GM04504 (cell line): ENCODE measurements at places on chromosomes 7 and 10.
A peak's percentile ranks its signal among the peaks of the same experiment; 100 is the strongest.

DNA sequence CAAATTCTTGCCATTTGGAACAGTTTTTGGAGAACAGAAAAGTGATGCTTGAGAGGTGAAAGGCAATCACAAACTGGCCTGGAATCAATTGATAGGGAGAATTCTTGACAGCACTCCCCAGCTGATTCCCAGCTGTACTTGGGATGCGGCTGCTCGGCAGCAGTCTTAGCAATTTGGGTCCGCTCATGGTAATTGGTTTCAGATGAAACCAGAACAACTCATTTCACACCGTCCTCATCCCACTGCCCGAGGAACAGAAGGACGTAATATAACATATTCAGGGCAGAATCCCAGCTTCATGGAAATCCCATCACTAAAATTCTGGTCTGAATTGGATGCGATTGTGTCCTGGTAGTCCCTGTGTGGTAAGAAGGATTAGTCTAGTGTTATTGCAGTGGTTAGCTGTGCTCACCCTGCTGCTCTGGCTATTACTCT lies 223.3 kb upstream of the FERD3L start:
- DNase-seq, result no peak

DNA sequence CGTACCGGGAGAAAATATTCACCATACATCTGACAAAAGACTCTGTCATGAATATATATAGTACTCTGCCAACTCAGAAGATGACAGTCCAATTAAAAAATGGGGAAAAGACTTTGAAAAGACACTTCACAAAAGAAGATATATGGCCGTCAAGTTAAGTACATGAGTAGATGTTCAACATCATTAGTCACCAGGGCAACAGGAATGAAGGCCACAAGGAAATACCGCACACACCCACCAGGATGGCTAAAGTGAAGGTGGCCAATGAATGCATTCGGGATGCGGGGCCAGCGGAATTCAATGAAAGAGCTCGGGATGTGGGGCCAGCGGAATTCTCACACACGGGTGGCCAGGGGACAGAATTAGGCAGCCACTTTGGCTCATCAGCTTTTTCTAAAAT lies 42.2 kb downstream of the MAD1L1 start:
- no peak for DNase-seq

GRCh38 chr10:117005527-117006055 lies 604 bp upstream of the SHTN1 start:
- no peak for DNase-seq

- no peak for DNase-seq
These were observed 38.1 kb upstream of the CDHR3 start for GRCh38 chr7:105924945-105925344.

- DNase-seq, result no peak
These were observed 317.5 kb downstream of the ANKRD30A start for GRCh38 chr10:37442882-37443281.

GRCh38 chr10:131832056-131832685 lies 68.6 kb upstream of the PPP2R2D start:
- DNase-seq, result no peak

- DNase-seq, result no peak
These were observed 561 bp downstream of the FGFR2 start for GRCh38 chr10:121597504-121598262.

GRCh38 chr10:30986053-30986555 lies 45.6 kb downstream of the ZNF438 start:
- no peak for DNase-seq

- no peak for DNase-seq
These were observed 3.1 kb upstream of the AIFM2 start for GRCh38 chr10:70135684-70136083.

DNA sequence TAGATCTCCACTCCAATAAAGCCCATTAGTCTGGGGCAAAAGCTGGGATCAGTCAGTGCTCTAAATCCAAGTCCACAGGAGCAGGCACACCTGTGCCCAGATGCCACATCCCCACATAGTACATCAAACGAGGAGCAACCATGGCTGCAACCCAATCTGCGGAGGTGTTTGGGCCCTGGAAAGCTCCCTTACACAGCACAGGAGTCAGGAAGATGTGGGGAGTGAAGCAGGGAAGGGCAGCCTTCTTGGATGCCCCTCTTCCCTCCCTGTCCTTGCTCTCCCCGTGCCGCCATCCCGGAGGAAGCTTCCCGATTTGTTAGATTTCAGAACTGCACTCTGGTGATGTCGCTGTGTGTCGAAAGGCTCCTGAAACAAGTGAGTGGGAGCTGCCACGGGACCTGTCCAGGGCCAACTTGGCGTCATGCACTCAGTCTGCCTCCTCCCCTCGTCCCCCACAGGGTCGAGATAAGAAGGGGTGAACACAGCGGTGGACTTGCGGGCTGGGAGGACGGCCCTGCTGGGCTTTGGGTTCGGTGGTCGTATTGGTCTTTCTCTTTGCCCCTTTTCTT lies 230.6 kb upstream of the GRB10 start:
- DNase-seq, result no peak

- no peak for DNase-seq
These were observed 42.3 kb upstream of the FOXI2 start for GRCh38 chr10:127694580-127695193.

- no peak for DNase-seq
These were observed 2.1 kb downstream of the AVPI1 start for GRCh38 chr10:97684866-97685394.

GRCh38 chr10:62538606-62539005 lies 164.4 kb downstream of the ZNF365 start:
- no peak for DNase-seq

DNA sequence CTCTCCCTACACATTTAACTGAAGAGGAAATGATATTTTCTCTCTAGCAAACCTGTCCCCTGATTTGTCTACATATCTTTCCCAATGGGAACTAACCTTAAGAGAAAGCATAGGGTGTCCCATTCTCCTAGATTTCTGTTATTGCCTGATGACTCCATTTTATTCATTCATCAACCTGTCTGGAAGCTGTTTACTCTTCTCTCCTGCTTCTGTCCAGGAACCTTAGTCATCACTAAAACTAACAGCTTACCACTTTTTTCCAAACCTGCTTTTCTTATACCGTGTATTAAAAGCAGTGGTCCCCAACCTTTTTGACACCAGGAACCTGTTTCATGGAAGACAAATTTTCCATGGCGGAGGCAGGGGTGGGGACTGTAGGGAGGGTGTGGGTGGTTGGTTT lies 473.3 kb upstream of the PCDH15 start:
- DNase-seq, result no peak

GRCh38 chr10:101840102-101840684 lies 3.4 kb downstream of the KCNIP2 start:
- DNase-seq, result no peak

DNA sequence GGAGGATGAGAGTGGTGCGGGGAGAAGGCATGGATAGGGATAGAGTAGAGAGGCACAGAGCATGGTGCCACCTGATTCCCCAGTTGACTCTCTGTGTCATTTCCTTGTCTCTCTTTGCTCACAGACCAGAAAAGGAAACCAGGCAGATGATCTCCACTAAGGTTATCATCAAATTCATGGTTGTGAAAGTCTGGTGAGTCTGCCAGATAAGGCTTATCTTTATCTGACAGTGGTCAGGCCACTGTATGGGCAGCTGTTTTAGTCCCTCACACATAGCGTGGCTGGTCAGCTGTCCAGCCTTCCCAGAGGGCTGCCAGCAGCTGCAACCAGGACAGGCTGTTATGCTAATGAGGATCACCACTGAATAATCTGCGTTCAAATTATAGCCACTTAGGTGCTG lies 99.0 kb downstream of the ADRA2A start:
- DNase-seq, result no peak

- no peak for DNase-seq
These were observed 51.9 kb downstream of the SEMA3A start for GRCh38 chr7:84142726-84143125.

GRCh38 chr7:129874722-129875121 lies 78.0 kb downstream of the UBE2H start:
- DNase-seq, result no peak

- DNase-seq, result no peak
These were observed 358.2 kb upstream of the IGFBP3 start for GRCh38 chr7:46279290-46279689.

DNA sequence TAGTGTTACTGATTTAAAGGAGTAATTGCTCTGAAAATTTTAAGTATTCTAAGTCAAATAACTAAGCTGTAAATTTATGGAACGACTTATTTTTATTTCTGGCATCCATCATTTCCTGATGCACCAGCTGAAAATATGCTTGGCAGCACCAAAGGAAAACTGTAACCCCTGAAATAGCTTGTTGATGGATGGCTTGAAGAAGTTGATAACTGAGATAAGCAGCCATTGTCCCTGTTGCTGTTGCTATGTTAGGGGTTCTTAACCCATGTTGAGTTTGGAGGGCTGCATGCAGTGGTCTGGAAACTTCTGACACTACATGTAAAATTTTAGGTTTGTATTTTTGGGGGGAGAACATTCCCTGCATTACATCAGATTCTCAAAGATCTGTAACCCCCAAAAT lies 30.6 kb downstream of the RPA3 start:
- DNase-seq, result no peak

- no peak for DNase-seq
These were observed 26.7 kb downstream of the WAC start for GRCh38 chr10:28559618-28560017.

DNA sequence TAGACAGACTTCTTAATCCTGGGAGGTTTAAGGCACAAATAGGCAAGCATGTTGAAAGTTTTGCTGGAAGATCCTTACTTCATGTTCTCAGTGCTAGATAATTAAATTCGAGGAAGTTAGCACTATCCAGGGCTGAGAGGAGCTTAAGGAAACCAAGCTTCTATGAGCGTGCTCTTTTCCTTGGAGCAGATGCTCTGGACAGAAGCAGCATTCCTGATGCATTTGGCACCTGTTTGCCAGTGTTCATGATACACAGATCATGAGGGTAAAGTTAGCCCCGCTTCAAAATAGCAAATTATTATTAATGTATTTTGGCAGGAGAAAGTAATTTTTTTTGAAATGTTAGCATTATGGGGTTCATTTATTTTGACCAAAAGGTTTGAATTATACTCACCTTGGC lies 9.4 kb downstream of the HDAC9 start:
- DNase-seq, result no peak

- no peak for DNase-seq
These were observed 81.5 kb downstream of the GALNT11 start for GRCh38 chr7:152106990-152107389.

DNA sequence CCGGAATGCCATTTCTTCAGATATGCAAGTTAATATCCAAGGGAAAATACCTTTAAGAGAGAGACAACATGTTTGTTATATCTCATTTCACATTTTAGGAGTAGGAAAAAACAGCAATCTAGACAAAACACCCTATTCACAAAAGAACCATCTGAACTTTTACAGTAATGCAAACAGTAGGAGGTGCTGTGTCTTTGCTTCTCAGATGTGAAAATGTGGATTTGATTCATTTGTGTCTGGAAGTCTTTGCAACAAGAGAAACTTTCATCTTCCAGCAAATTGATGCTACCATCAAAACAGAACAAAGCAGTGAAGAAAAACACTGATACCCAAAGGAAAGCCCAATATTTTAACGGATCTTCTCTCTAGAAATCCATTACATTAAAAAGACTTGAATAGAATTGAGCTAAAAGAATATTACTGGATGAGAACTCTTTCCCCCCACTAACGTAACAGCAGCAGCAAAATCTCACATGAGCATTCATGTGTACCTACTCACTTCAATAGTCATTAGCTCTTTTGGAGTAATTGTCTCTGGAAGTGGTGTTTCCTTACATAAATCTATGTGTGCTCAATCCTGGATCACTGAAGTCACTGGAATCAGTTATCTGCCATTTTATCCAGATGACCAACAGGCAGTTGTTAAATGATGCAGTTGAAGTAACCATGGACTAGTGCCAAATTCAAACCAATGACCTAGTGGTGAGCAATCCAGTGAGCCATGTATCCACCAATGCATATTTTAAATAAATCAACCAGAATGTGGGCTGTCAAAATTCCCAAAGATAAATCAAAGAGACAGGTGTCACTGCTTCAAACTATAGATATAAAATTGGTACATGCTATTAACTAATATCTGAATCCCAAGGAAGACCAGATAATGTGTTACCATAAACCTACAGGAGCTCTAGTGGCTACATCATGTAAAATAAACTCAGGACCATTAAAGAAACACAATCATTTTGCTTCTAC lies 1.8 kb downstream of the SEMA3C start:
- no peak for DNase-seq

GRCh38 chr10:70053218-70053840 lies 683 bp downstream of the MACROH2A2 start:
- DNase-seq, result no peak

DNA sequence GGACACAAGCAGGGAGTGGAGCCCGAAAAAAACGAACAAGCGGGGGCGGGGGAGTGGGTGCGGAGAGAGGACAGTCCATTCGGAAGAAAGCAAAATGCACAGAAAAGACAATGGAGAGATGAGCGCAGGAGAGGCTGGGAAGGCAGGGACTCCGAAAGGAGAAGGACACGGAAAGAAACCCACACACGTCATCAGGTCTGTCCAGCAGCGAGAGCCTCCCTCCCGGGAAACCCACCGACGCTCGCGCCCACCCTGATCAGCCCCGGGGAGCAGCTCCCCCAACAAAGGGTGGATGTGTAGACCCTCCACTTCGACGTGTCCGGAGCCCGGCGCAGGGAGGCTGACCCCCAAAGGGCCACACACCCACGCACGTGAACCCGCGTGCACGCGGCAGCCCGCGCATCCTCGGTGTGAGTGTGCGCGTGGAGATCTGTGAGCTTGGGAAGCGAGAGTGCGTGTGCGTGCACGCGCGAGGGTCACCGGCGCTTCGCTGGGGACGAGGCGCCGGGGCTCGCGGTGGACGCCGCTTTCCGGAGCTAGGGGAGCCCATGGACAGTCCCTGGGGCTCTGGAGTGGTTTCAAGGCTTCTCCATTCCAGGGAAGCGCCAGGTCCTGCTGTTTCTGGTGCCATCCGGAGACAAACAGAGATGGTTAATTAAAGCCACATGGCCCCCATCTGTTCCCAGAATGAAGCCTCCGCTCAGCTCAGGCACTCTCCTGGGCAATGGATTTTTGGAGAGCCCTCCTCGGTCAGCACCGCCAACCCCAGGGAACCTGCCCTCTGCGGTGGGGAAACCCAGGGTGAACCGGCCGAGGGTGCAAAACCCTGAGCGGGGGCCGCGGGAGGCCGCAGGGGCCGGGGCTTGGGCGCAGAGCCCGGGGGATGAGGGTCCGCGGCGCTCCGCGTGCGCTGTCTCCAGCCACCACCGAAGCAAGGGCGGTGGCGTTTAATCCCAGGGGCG lies 916 bp downstream of the LAMB1 start:
- no peak for DNase-seq

DNA sequence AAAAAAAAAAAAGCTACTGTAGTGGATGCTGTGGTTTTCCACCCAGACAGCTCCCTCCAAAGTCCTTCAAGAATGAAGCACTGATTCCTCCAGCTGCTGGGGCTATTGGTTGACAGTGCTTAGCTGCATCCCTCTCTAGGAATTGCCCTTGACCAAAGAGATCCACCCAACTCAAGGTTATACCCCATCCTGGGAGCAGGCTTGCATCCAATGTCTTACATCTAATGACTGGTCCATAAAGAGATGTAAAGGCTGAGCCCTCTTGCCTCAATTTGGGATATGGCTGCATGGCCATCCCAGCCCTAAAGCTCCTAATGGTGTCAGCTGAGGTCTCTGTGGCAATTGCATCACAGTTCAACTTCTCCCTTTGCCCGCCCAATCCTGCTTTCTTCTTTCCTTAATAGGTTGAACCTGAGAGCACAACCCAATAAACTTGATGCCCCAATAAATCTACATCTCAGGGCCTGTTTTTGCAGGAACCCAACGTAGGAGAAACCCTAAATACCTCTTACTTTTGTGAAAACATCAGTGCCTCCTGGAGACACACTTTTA lies 4.4 kb downstream of the GPR37 start:
- no peak for DNase-seq

GRCh38 chr10:70981171-70981836 lies 92.9 kb upstream of the PCBD1 start:
- DNase-seq, result no peak

GRCh38 chr10:99612167-99612831 lies 7.9 kb downstream of the SLC25A28 start:
- DNase-seq, result peak; percentile 39
